ENCODE measurements at places on chromosomes 1 and 21.

DNA sequence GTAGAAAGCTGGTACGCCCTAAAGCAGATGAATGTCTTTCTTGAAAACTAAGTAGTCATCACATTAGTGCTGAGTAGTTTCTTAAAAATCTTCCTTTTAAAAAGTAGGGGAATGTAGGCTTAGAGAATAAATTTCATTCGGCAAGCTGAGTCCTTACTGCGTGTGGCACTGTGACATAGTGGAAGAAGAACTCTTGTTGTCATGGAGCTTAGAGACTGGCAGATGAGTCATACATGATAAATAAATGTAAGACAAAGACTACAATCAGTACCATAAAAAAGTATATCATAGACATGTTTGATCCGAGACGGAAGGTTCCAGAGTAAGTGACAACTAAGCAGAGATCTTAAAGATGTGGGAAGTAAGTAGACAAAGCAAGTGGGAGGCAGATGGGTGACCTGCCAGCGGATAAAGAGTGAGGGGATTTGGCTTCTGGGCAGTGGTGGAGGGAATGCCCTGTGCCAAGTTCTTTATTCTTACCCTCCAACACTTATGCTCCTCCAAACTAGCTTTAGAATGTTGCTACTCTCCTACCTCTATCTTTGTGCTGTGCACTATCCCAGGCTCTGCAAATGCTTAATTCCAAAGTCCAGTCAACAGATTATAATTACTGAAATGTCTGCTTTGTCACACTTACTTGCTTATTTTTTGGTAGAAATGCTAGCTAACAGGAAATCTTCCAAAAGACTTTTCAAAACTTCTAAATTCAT is 608.5 kb upstream of the USP24 start:
- no peak for DNase-seq

DNA sequence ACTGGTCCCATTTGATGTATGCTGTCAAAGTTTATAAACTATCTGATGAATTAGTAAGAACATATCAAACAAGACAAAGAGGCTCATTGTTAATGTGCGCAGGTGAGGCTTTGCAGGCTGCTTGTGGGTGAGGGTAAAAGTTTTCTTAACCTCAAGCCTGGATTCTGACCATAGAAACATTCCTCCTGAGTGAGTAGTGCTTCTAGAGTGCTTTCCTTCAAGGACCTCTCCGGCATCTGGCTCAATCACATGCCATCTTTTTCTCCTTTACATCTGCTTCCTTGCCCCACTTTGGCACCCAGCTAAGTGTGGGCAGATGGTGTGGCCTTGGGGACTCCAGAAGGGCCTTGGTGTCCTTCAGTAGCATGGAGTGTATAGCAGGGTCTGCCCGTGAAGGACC is 104.0 kb downstream of the ROR1 start:
- DNase-seq, result no peak

DNA sequence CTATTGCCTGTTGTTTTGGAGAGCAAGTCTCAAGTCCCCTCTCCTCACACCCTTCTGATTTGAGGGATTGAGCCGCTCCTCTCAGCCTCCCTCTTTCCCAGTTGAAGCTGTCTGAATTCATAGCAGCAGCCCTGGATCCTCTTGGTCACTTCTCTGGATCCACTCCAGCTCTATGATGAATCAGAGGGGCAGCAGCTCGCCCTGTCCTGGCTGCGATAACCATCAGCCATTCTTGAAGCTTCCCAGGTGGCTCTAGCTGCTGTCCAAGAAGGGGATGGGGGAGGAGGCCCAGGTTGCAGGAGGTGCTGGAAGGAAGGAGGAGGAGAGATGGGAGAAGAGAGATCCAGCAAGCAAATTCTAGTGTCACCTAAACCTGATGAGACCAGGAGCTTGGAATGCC is 31.3 kb downstream of the WNT4 start:
- no peak for DNase-seq

- no peak for DNase-seq
Observed at GRCh38 chr1:175050992-175051391, 16.6 kb upstream of the TNN start.

GRCh38 chr21:43973634-43973955 is 38.5 kb upstream of the TRAPPC10 start:
- DNase-seq, result no peak

DNA sequence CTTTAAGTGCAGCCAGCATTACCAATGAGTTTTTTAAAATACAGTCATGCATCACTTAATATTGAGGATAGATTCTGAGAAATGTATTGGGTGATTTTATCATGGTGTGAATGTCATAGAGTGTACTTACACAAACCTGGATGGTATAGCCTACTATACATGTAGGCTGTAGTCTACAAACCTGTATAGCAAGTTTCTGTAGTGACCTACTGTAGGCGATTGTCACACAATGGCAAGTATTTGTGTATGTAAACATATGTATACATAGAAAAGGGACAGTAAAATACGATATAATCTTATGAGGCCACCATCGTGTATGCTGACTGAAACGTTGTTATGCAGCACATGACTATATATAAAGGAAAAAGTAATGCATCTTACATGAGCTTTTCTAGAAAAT is 48.2 kb downstream of the RPE65 start:
- DNase-seq, result no peak

DNA sequence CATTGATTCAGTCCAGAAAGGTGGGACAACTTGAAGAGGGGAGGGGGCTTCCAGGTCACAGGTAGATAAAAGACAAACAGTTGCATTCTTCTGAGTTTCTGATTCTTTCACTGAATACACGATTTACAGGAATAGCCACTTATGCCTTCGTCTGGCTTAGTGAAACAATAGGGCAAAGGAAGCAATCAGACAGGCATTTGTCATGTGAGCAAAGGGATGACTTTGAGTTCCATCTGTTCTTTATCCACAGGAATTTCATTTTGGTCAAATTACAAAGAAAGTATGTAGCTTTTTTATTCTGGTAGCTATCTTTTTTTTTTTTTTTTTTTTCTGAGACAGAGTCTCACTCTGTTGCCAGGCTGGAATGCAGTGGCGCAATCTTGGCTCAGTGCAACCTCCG is 202.5 kb downstream of the TTLL7 start:
- DNase-seq, result no peak

GRCh38 chr1:4626560-4627319 is 27.7 kb upstream of the AJAP1 start:
- DNase-seq, result no peak

GRCh38 chr1:45005761-45006160 is 5.4 kb downstream of the HECTD3 start:
- no peak for DNase-seq

- DNase-seq, result no peak
Observed at GRCh38 chr1:116379057-116379630, 6.1 kb downstream of the ATP1A1 start.

GRCh38 chr1:27027575-27028250 is 15.1 kb upstream of the TENT5B start:
- no peak for DNase-seq

- peak; percentile 36 for DNase-seq
Observed at GRCh38 chr1:50724626-50725286, 235.3 kb downstream of the FAF1 start.

- no peak for DNase-seq
Observed at GRCh38 chr1:229440851-229441537, 7.1 kb upstream of the ACTA1 start.

GRCh38 chr1:169697755-169698154 is 13.7 kb downstream of the SELL start:
- DNase-seq, result peak; percentile 84

- no peak for DNase-seq
Observed at GRCh38 chr1:41319807-41320711, 41.2 kb upstream of the FOXO6 start.

DNA sequence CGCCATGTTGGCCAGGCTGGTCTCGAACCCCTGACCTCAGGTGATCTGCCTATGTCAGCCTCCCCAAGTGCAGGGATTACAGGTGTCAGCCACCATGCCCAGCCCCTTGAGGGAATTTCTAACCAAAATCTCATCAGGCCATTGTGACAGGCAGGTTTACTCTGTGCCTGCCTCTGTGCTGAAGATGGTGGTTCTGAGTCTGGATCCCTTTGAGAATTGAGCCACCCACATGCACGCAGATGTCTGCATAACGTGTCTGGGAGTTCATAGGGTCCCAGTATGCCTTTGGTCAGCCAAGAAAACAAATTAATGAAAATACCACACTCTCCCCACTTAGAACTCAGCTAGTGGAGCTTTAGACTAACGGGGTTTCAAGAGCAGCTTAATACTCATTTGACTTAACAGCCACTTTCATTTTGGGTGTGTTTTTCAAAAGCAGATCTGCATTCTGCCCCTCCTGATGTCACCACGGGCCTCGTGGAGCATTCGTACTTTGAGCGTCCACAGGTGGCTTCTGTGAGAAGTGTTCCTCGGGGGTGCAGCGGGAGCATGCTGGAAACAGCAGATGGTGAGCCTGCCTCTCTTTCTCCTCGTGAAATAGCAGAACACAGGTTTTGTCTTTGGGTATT is 45.3 kb downstream of the DIP2A start:
- no peak for DNase-seq

DNA sequence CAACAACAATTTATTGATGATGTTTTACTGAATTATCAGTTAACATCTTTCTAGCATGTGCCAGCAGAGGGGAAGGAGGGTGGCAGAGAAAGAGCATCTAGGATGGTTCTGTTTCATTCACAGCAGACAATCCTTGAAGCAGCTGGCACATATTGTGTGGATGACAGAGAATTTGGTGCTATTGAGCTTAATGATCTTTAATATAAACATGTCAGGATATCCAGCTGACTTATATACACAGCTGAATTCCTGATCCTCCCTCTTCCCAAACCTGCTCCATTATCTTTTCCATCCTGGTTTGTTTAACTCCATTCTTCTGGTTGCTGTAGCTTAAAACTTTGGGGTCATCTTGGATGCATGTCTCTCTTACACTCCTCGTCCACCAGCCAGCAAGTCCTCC is 218.6 kb downstream of the CACNA1E start:
- DNase-seq, result no peak

DNA sequence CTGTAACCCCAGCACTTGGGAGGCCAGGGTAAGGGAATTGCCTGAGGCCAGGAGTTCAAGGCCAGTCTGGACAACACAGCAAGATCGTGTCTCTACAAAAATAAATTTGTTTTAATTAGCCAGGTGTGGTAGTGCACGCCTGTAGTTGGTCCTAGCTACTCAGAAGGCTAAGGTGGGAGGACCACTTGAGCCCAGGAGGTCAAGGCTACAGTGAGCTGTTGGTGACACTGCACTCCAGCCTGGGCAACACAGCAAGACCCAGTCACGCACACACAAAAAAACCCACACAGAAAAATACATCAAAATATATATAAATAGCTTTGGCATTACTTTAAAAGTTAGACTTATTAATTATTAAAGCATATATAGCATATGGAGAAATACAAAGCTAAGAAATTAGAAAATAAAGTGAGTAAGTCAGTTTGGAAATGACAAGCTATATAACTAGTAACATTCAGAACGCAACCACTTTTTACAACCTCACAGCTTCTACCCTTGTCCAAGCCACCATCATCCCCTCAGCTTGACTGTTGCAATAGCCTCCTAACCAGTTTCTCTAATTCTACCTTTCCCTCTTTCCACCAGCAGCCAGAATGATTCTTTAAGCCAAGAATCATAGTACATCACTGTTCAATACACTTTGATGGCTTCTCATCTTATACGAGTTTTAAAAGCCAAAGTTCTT is 14.5 kb downstream of the PIK3R3 start:
- DNase-seq, result no peak

- DNase-seq, result no peak
Observed at GRCh38 chr1:165137551-165138316, 218.8 kb downstream of the LMX1A start.

DNA sequence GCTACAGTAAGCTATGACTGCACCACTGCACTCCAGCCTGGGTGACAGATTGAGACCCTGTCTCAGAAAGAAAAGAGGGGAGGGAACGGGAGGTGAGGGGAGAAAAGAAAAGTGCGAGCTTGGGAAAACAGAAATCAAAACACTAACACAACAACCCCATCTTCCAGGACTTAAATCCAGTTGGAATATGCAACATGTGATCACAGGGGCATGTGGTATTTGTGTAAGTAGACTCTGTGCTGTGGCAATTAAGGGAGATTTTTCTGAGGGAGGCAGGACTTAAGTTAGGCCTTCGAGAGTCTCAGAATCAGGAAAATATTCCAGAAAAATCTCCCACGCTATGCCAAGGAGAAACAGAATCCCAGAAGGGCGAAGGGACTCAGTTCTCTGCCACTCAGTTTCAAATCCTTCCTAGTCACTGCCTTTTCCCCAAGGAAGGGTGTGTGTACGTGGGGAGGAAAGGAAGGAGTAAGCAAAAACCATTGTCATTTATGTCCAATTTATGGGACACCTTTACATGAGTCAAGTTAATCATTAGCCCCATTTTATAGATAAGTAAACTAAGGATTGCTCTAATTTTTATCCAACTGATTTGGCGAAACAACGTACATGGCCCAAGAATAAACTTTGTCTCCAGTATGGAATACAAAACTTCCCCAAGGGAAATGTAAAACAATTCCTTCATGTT is 12.3 kb downstream of the ID3 start:
- DNase-seq, result no peak

DNA sequence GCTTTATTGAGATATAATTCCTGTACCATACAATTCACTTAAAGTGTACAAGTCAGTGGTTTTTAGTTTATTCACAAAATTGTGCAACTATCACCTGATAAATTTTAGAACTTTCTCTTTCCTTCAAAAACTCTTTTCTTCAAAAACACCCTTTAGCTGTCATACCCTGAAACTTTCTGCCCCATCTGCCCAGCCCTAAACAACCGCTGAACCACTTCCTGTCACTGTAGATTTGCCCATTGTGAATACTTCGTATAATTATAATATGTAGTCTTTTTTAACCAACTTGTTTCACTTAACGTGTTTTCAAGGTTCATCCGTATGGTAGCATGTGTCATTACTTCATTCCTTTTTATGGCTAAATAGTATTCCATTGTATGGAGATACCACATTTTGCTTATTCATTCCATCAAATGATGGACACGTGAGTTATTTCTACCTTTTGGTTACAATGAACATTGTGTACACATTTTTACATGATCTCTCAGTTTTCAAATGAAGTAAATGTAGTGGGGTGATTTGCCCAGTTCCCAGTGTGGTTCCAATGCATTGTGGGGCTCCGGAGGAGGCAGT is 37.9 kb downstream of the WNT4 start:
- no peak for DNase-seq

DNA sequence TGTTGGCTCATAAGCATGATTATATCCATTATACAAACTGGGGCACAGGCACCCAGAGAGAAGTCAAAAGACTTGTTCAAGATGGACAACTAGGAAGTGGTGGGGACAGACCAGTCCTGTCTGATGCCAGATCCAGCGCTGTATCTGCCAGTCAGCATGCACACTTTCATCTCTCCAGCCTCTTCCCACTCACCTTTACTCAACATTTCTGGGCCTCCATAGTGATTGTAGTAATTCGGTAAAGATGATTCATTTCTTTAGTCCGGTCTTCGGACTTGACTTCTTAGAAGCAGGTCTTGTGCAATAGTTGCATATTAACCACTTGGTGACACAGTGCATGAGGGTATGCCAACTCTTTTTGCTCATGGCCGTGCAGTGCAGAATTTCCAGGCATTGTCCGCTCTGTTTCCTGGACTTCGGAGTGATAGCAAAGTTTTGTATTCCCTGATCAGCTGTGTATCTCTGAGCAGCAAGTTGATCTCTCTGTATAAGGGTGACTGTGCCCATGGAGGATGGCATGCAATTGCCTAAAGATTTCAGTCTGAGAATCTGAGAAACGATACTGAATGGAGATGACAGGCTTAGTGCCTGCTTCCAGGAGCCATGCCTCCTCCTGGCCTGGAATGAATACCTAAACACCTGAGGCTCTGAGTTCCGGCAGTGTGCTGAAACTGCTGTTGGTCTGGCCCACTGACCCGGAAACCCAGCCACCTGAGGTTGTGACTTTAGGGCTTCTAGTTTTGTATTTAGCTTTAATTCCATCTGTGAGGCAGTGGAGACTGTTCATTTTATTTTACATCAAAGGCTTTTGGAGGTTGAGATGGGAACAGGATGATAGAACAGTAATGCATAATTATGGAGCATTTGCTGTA is 39.0 kb downstream of the GALNT2 start:
- DNase-seq, result peak; percentile 88
